ENCODE measurements at places on chromosomes 16 and 17.

GRCh38 chr16:11011326-11011725 is 67.0 kb downstream of the CLEC16A start:
- no peak for DNase-seq

GRCh38 chr17:42153919-42154742 is 658 bp downstream of the RAB5C start:
- no peak for DNase-seq

DNA sequence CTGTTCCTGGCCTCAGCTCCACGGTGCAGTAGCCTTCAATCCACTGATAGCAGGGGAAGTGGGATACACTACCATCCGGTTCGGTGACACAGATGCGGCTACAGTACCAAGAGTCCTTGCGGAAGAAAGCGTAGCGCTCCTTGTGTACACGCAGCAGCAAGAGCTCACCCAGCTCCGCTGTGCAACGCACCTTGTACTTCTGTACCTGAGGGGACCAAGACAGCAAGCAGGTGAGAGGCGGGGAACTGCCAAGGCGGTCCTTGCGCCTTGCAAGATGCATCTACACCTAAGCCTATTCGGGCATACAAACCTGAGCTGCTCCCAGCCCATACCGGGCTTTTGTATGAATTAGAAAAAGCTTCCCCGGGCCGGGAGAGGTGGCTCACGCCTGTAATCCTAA is 1.5 kb downstream of the ALOXE3 start:
- no peak for DNase-seq

GRCh38 chr16:50533317-50533716 is 14.9 kb upstream of the NKD1 start:
- no peak for DNase-seq

DNA sequence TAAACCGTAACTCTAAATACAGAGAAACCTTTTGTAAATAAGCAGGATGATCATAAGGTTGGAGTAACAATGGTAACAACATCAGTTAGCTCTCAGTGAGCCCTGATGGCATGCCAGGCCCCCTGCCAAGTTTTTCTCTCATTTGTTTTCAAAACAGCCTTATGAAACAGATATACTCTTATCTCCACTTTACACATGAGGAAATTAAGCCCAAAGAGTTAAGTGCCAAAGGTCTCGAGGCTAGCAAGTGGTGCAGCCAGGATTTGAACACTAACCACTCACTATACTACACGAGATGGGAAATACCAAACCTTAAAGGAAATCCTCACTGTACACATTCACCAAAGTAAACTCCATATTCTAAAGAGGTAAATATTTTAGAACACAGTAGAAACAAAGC is 15.0 kb downstream of the USP31 start:
- DNase-seq = no peak

- no peak for DNase-seq
These were observed 24.7 kb downstream of the LIMD2 start for GRCh38 chr17:63675231-63675606.

DNA sequence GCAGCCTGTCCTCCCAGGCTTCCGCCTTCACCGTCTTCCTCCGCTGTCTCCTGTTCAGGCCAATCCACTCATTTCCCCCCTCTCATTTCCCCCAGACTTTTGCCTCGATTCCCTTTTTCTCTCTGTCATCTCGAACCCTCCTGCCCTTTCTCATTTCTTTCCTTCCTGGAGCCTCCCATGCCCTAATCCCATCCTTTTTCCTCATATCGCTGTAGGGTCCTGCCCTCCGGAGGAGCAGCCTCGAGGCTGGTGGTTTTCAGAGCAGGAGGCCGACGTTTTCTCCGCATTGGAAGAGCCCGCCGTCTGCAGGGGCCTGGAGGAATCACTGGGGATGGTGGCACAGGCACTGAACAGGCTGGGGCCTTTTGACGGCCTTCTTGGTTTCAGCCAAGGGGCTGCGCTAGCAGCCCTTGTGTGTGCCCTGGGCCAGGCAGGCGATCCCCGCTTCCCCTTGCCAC is 597 bp downstream of the OVCA2 start:
- no peak for DNase-seq

- no peak for DNase-seq
These were observed 10.4 kb upstream of the HOXB13 start for GRCh38 chr17:48738803-48739526.

DNA sequence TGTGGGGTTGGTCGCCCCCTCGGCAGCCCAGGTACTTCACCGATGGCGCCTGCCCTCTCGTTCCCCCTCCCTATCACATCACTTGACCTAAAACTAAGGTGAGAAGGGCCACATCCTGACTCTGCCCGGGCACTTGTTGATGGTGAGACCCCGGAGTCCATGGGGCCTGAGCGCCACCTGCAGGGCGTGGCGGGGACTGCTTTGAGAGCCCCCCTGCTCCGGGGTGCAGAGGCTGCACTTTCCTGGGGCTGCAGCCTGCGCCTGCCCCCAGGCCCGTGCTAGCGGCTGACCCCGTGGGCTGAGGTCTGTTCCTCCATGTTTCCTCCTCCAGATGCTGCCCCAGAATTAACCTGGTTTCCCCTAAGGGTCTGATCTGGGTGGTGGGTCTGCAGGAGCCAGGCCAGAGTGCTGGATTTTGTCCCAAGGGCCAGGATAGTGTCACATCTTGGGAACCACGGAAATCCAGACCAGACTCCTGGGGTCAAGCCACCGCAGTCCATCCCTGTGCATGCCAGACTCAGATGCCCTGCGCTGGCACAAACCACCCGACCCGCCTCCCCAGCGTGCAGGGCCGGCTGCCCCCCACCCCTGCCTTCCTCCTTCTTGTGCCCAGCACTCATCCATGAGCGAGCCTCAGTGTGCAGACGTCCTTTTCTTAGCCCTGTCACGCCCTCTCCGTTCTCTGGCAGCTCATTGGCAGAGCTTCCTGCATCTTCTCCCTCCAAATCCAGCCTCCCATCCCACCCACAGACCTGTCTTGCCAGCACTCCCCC is 2.7 kb downstream of the NDUFAF8 start:
- no peak for DNase-seq

DNA sequence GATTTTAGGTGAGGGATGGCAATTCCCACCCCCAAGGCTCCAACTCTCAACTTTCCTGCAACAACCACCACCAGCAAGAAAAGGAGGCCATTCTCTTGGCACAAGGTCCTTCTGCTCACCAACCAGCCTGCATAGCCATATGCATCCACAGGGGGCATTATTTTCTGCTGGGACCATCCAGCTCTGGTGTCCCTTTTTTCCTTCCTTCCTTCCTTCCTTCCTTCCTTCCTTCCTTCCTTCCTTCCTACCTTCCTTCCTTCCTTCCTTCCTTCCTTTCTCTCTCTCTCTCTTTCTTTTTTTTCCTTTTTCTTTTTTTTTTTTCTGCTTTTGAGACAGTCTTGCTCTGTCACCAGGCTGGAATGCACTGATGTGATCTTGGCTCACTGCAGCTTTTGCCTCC is 21.1 kb upstream of the COX10 start:
- no peak for DNase-seq

GRCh38 chr17:58059141-58059540 is 24.1 kb upstream of the DYNLL2 start:
- no peak for DNase-seq

GRCh38 chr17:28641579-28641978 is 3.4 kb downstream of the BLTP2 start:
- no peak for DNase-seq

DNA sequence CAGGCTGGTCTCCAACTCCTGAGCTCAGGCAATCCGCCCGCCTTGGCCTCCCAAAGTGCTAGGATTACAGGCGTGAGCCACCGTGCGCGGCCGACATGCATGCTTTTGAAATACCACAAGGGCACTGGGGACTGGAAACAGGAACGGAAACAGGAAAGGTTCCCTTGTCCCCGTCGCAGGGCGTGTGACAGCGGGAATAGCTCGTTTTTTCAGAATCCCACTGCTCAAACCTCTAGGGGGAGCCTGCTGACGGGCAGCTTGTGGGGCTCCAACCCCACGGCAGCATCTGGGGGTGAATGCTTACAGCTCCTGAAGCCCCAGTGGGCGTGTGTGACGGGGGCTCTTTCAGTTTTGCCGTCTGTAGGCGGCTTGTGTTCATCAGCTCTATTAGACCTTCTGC is 18.8 kb upstream of the ASGR2 start:
- DNase-seq = no peak

- no peak for DNase-seq
These were observed 62.5 kb downstream of the SLC39A11 start for GRCh38 chr17:73029991-73030390.

- DNase-seq = no peak
These were observed 537 bp upstream of the GJC1 start for GRCh38 chr17:44830359-44831288.

DNA sequence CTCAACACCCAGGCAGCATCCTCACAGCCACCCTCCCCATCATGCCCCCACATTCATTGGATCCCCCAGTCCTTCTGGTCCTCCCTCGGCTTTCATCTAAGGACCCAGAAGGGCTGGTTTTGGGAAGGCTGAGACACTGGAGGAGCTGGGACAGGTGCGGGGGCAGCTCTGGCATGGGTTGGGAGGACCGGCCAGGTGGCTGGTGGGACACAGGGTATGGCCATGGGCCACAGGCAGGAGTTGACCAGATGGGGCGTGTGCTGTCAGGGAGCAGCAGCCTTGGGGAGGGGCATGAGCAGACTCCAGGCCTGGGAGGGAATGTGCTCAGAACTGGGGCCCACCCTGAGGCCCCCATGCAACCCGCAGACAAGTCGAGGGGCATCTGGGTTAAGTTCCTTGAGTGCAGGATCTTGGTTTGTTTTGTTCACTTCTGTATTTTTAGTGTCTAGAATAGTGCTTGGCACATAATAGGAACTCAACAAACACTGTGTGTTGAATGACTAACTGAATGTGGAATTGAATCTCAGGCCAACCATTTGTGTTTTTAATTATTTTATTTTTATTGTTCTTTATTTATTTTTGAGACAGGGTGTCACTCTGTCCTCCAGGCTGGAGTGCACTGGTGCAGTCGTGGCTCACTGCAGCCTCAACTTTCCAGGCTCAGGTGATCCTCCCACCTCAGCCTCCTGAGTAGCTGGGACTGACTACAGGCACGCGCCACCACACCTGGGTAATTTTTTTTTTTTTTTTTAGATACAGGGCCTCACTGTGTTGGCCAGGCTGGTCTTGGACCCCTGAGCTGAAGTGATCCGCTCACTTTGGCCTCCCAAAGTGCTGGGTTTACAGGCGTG is 5.6 kb downstream of the P2RX1 start:
- no peak for DNase-seq

GRCh38 chr17:35584061-35584460 is 3.1 kb upstream of the AP2B1 start:
- DNase-seq = no peak

DNA sequence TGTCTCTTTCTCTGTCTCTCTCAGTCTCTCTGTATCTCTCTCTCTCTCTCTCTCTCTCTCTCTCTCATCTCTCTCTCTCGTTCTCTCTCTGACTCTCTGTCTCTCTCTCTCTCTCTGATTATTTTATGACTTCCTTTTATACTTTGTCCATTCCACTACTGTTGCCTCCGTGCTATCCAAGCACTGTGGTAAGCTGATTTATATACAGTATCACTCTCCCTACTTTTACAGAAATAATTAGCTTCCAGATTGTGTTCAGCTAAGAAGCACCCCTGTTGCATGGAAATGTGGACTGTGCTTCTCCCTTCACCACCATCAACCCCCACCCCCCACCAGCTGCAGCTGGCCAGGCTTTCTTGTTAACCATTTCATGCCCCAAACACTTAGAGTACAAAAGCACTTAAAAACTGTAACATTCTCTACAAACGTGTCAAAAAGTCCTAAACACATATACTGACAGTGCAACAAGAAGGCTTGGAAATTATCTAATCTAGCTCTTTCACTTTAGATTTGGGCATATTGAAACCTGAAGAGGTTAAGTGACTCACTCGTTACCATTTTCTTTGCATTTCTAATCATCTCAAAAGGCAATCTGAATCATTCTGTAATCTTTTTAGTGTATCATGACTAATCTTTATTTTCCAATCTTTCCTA is 11.6 kb upstream of the TMEM100 start:
- DNase-seq = no peak

DNA sequence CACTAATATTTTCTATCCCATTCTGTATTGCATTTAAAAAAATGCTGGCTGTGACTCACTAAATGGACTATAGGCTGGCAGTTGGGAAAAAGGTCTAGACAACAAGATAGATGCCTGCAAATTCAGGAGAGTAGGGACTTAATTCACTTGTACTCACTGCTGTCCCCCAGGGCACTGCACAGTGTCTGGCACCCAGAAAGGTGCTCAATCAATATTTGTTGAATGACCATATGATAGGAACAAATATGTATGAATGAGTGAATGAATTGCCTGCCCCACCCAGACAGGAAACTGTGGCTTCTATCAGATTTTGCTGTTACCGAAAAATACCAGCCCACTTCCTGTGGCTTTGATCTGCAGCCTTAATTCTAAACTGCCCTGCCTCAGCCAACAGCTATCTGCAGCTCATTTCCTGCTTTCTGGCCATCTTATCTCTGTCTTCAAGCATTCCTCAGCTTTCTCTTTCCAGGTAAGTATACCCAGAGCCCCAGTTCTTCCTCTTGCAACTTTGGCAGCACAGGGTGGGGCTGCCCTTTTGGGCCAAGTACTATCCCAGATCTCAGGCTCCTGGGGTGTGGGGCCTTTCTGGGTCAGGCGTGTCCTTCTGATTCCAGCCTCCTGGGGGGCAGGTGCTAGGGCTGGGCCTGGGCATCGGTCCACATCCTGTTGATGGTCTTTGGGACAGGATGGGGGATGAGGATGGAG is 15.3 kb upstream of the TNS4 start:
- no peak for DNase-seq

DNA sequence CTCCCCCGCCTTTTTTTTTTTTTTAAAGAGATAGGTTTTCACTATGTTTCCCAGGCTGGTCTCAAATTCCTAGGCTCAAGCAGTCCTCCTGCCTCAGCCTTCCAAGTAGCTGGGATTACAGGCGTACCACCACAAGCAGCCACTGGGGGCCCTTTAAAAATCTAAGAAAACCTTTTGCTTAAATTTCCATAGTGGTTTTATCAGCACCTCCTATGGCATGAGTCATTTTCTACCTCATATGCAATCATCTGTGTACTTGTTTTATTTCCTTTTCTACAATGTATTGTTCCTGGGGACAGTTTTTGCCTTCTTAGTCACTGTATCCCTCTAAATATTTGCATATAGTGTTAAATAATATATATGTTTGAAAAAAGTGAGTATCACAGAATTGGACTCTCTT is 29.2 kb downstream of the GNA13 start:
- DNase-seq = no peak

- DNase-seq = no peak
These were observed 20.9 kb downstream of the AKTIP start for GRCh38 chr16:53482123-53482522.
